A549 treated with RU486 at 1 μM for 4 hours (cell line): ENCODE measurements at places on chromosomes 13 and 19. TPM values are rescaled to one million over a fixed set of nuclear protein-coding genes. Genes with fewer than 3 reads are reported as not detected.

COL5A3 gene
- total RNA-seq = 3.5 to 5.4 TPM (median 3.6 TPM) in 5 replicates

KL gene
- 0.02 to 0.06 TPM in 2 of 5 replicates, not detected in the others for total RNA-seq

ADAMTSL5 gene
- 2.6 to 3.8 TPM (median 2.8 TPM) in 5 replicates for total RNA-seq

TNFRSF19 gene
- total RNA-seq = 1.5 to 3.8 TPM (median 3.1 TPM) in 5 replicates

SIGLECL1 gene
- not detected in 5 replicates for total RNA-seq

THSD8 gene
- total RNA-seq = 0.70 to 17.2 TPM (median 12.5 TPM) in 4 of 5 replicates, not detected in the other

CCNA1 gene
- 0.21 to 0.42 TPM (median 0.32 TPM) in 5 replicates for total RNA-seq

TTYH1 gene
- total RNA-seq = 0.28 to 0.31 TPM in 2 of 5 replicates, not detected in the others

SMIM44 gene
- not detected in 5 replicates for total RNA-seq

SBSN gene
- total RNA-seq = 2.0 to 3.9 TPM (median 2.9 TPM) in 5 replicates

C1QTNF9B gene
- total RNA-seq = not detected in 5 replicates

MBD3L3 gene
- total RNA-seq = not detected in 5 replicates

TMEM238 gene
- 3.2 to 11.8 TPM (median 11.4 TPM) in 5 replicates for total RNA-seq

PPP6R1 gene
- total RNA-seq = 90.1 to 134 TPM (median 119 TPM) in 5 replicates

PALM3 gene
- 1.3 to 2.6 TPM (median 1.9 TPM) in 5 replicates for total RNA-seq
